ENCODE measurements at places on chromosomes 13 and 19. TPM values are rescaled to one million over a fixed set of nuclear protein-coding genes. Genes with fewer than 3 reads are reported as not detected.

Gene PPP5C
- 57.0 TPM for total RNA-seq

Gene HSPB6
- total RNA-seq, result 77.2 TPM

Gene CYP4F11
- total RNA-seq, result not detected

Gene FXYD7
- total RNA-seq, result not detected

Gene GGACT
- total RNA-seq, result 3.0 TPM

Gene AXL
- 345 TPM for total RNA-seq

Gene PLEKHF1
- 7.3 TPM for total RNA-seq

Gene POGLUT2
- total RNA-seq, result 74.7 TPM

Gene APOC4
- total RNA-seq, result not detected

Gene ZNF554
- total RNA-seq, result 2.9 TPM

Gene DKKL1
- total RNA-seq, result 0.59 TPM

Gene ELAVL1
- total RNA-seq, result 74.0 TPM

Gene ATXN8OS
- not detected for total RNA-seq
